CD4-positive, alpha-beta T cell treated with Interleukin-12 subunit alpha and Interleukin-12 subunit beta, for 1 hour (primary cell): ENCODE measurements at places on chromosomes 7 and 10.
A peak's percentile ranks its signal among the peaks of the same experiment; 100 is the strongest.

DNA sequence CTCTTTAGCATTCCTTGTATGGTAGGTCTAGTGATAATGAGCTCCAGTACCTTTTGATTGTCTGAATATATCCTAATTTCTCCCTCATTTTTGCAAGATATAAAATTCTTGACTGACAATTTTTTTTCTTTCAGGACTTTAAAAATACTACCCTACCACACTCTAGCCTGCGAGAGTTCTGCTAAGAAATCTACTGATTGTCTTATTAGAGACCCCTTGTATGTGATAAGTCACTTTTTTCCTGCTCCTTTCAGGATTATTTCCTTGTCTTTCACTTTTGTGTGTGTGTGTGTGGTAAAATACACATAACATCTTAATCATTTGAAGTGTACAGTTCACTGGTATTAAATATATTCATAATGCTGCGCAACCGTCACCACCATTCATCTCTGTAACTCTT lies 68.7 kb upstream of the PPP1R9A start:
- no peak for DNase-seq

GRCh38 chr10:29712108-29712507 lies 77.3 kb upstream of the SVIL start:
- no peak for DNase-seq

DNA sequence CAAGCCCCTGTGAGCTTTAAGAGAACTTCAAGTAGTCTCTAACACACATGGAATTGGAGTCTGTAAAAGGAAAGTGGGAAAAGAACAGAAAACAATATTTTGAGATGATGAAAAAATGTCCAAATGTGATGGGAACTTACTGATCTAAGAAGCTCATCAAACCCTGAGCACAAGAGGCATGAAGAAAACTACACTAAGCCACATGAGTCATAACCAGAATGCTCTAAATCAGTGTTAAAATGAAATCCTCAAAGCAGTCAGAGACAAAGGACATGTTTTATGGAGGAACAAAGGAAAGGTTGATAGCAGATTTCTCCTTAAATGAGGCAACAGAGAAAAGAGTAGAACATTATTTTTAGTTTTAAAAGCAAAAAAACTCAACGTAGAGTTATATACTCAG lies 37.2 kb downstream of the ZNF33A start:
- no peak for DNase-seq

DNA sequence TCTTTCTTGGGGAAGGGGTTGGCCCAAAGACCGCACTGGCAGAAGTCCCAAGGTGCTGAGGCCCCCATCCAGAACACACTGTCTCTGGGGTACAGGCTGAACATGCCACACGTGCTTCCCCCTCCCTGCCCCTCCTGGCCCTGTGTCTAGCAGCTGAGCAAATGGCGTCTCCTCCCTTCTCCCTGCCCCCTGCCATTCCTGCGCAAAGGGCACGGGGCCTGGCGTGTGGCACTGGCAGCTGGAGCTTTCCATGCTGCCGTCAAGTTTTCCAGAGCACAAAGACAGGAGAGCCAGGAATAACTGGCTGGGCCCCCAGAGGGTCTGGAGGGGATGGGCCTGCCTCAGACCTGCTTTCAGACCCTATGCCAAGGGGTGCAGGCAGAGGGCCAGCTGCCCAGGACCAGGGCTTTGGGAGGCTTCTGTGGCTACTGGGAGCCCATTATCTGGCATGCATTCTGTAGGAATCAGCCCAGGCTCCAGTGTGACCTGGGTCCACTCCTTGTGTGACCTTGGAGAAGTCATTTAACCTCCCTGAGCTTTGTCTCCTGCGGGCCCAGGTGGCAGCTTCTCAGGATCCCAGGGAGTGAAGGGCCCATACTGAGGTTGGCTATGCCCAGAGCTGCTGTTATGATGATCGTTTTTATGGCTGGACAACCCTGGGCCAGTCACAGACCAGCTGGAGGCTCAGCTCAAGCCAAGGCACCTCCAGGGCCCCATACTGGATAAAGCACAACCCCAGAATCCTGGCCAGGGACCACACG lies 710 bp upstream of the LDB3 start:
- DNase-seq, result no peak

DNA sequence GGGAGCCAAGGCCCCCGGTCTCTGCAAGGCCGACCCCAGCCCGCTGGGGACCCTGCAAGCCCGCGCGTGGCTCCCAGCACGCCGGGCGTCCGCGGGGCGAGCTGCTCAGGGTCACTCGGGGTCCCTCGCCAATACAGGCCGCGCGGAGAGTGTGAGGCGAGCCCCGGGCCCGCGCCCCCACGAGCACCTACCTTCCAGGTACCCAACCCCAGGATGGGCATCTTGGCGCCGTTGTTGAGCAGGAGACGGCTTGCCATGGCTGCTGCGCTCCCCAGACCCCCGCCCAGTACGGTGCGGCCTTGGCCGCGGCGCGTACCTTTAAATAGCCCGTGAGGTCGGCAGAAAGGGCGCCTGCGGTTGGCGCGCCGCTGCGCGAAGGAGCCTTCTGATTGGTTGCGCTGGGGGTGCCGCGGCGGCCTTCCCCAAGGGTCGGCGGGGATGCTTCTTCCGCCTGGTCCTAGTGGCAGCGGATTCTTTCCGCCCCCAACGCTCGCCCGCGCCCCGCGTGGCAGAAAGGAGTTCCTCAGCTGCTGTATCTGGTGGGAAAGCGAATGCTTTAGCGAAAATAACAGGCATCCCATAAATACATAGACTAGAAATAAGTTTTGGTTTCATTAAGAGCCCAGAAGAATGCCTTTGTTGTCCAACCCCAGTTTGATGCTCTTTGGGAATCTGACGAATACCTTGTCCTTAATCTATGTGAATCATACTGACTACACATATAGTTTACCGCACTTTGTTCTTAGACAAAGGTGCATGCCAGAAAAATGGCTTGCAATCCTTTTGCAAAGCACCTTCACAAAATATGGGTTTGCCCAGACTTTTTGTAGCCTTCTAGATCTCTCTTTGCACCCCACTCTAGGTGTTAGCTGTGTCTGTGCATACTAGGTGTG lies at the start of gene AKR1B1:
Gene AKR1B1, minus strand, starts transcription at position 295 of the 893 bp plus-strand sequence. Its CDS starts 38 bp downstream, at position 257.
- peak; percentile 91 for DNase-seq
